ENCODE measurements at places on chromosomes 11 and 22.

- no peak for DNase-seq
These were observed 60.3 kb downstream of the ATXN10 start for GRCh38 chr22:45731798-45732495.

DNA sequence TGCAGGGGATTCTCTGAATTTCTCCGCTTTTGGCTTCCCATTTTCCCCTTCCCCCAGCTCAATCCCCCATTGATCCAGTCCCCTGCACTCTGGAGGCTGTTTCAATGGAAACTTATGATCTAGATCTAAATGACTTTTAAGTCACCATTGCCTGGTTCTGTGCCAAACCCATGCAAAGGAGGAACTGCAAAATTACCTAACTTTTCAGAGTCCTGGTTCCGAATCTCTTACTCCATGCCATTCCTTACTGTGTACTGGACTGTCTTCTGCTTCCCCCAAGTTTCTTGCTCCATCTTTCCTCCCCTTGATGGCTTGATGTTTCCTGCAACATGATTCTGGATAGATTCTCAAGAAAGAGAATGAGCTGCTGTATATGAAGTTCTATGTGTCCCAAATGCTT lies 327.8 kb downstream of the MIAT start:
- no peak for DNase-seq

GRCh38 chr22:44622147-44622427 lies 79.9 kb upstream of the PRR5 start:
- DNase-seq, result peak; percentile 23

DNA sequence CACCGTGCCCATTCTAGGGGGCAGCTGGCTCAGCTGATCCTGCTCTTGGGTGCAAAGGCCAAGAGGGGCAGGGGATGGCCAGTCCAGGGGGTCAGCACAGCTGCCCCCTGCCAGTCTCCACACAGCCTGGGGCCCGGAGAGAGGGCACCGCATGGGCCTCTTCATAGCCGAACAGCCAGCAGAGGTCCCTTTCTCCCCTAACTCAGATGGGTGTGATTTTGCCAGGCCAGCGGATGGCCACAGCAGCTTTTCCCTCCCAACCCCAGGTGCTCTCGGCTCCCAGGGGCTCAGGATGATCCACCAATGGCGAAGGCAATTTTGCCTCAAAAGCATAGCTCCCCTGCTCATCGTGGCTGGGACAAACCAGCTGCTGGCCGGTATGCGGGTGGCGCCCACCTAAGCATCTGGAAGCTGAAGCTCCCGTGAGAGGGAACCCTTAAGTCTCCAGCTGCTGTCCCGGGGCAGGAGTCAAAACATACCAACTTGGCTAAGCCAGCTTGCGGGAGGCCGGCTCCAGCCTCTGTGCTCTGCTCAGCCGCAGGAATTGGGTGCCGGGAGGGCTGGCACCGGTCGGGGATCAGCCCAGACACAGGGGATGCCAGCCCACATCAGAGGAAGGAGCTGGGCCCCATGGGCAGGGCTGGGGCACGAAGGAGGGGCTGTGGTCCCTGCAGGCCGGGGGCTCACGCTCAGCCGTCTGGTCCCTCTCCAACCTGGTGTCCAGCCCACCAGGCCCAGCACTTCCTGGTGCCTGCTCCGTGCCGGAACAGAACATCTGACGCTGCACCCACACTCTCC lies 30.5 kb upstream of the GNB1L start:
- DNase-seq, result no peak

DNA sequence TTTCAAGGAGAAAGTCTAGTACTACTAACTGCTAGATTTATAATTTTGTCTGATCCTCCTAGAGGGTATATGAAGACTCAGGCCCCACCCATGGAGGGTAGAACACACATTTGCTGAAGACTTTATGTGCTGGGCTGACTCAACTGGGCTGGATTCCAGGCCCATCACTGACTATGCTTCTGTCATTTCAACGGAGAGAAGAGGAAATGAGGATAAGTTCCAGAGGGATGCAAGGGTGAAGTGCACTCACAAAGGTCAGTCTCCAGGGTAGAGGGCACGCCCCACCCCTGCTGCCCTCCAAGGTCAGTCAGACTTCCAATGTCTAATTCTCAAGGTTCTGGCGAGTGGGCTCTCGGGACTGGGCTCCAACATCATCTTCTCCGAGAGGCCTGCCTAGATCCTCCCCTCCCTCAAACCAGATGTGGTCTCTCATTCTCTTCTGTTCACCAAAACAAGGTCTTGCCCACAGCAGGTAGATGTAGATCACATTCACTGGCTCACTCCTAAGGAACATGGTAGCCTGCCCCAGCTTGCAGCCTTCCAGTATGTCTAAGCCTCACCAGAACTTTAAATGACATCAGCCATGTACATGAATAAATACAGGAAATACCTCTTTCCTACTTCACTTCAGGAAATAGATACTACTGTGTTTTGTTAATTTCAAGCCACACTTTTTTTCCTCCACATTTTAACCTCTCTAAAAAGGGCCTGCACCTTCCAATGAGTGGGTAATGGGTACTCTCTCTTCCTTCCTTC lies 7.3 kb upstream of the C11orf86 start:
- DNase-seq, result no peak

Measured in DMS79 treated with DMSO at 0.1 percent for 48 hours (cell line).